Spinal cord (tissue), 10 donors: ENCODE measurements at places on chromosomes 1 and 21. TPM values are rescaled to one million over a fixed set of nuclear protein-coding genes. Genes with fewer than 3 reads are reported as not detected.

Gene TFF2
- not detected for total RNA-seq

Gene PRKACB
- 68.2 TPM for total RNA-seq

Gene CORT
- total RNA-seq: 0.50 TPM

Gene DIRAS3
- total RNA-seq: 6.2 TPM

Gene GBP6
- total RNA-seq: 0.22 TPM

Gene SYT6
- 12.4 TPM for total RNA-seq

Gene NBPF8
- 20.4 TPM for total RNA-seq

Gene PIK3C2B
- total RNA-seq: 24.5 TPM

Gene C1orf53
- 2.4 TPM for total RNA-seq

Gene LCE3E
- total RNA-seq: not detected

Gene NCSTN
- total RNA-seq: 56.8 TPM

Gene SMPDL3B
- 0.89 TPM for total RNA-seq
